ENCODE measurements at places on chromosomes 3 and 15. TPM values are rescaled to one million over a fixed set of nuclear protein-coding genes. Genes with fewer than 3 reads are reported as not detected.

- no peak for DNase-seq
These were observed 29.7 kb downstream of the PRR23E start for GRCh38 chr3:127222664-127223063.

DNA sequence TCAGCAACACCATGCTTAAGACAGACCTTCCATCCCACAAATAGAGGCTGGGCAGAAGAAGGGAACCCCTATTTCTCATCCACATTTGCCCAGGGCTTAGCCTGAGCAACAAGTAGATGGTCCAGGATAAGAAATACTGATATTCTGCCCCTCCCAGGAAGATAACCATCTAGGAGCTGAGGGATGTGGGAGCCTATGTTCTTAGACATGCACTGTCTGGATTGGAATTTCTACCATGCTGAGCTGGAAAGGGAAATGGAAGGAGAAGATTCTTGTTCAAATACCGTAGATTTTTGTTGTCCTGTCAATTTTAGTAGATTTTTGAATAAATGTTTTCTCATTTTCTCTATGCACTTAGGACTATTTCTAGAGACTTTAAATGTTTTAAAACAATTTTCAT is 450.7 kb upstream of the SEMA6D start:
- no peak for DNase-seq

DNA sequence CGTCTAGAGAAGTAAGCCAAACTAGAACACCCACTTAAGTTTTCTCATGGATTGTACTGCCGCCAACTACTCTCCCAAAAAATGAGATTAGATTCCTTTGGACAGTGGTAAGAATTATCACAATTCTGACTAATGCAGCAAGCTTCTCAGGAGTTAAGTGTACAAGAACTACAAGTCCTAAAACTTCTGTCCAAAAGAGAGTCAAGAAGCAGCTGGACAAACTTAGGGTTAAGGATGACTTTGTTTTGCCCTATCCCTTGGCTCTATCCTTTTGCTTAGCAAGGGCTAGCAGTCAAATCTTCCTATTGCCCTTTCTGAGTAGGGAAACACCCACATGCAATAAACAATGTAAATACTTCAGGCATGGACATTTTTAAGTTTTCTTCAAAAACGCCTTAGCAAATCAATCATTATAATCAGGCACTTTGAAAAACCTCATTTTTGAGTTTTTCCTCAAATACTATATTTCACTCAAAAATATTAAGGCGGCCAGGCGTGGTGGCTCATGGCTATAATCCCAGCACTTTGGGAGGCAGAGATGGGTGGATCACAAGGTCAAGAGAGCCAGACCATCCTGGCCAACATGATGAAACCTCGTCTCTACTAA is 19.5 kb downstream of the RAF1 start:
- DNase-seq: no peak

GRK7 gene
- polyA plus RNA-seq: not detected

- no peak for DNase-seq
These were observed 18.8 kb downstream of the LEO1 start for GRCh38 chr15:51952805-51953204.

DNA sequence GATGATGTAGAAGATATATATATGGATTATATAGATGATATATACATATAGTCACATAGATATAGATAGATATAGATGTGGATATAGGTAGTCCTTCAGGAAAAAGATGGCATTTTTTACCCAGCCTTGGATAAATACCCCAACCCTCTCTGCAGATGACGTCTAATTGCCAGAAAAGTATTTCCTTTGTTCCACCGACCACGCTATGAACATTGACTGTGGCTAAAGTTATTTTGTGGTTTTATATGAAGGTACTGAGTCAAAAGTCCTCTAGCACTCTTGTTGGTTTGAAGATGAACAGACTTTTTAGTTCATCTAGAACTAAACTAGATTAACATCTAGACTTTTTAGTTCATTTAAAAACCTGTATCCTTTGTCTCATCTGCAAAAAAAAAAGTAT is 207.7 kb downstream of the PLOD2 start:
- DNase-seq: no peak

DNA sequence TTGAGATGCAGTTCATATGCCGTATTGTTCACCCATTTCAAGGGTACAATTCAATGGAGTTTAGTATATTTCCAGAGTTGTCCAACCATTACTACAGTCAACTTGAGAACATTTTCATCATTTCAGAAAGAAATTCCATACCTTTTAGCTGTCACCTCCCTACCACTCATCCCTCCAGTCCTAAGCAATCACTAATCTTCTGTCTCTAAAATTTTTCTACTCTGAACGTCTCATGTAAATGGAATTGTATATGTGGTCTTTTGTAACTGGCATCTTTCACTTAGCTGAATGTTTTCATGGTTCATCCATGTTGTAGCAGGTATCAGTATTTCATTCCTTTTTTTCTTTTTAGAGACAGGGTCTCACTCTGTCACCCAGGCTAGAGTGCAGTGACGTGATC is 51.1 kb downstream of the CMTM7 start:
- DNase-seq: no peak

PLSCR2 gene
- not detected for polyA plus RNA-seq

GRCh38 chr15:90097475-90097874 is 4.8 kb downstream of the IDH2 start:
- no peak for DNase-seq

PATL2 gene
- polyA plus RNA-seq: 1.0 TPM

ACTC1 gene
- not detected for polyA plus RNA-seq

TMEM45A gene
- 61.1 TPM for polyA plus RNA-seq

GRCh38 chr3:53218131-53218530 is 37.7 kb downstream of the TKT start:
- no peak for DNase-seq
